Stimulated activated CD8-positive, alpha-beta memory T cell treated with anti-CD3 and anti-CD28 coated beads, Interleukin-7, amount 100 ng/mL, for 24 hours (primary cell): ENCODE measurements at places on chromosomes 7 and 10.

GRCh38 chr10:72309290-72310240 lies 35.8 kb downstream of the DDIT4 start:
- no peak for DNase-seq

DNA sequence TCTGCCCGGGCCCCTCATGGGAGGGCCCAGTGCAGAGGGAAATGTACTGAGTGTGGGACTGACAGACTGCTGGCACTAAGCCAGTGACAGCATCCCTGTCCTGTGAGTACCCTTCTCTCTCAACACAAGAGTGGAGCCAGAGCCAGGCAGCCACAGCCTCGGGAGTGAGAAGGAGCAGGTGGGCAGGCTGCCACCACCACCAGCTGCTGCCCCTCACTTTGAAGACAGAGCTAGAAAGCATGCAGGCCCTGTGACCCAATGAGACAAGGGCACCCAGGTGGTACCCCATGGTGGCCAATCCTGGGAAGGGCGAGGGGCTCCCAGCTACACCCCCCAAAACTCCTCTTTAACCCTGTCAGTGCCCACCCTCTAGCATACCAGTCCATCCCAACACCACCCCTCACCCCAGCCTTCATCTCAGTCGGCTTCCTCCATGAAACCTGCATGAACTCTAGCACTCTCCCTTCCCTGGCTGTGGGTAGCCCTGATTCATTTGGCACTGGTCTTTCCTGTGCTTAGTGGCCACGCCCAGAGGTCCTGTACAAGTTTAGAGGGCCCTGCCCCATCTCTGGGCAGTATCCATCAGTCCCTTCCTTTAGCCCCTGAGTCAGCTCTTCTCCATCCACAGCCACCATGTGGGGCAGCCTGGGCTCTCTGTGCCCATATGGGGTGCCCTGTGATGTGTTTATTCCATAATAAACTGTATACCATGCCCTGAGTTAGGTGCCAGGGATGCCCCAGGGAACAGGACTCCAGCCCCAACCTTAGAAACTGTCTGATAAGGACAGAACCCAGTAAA lies 207.0 kb upstream of the ZMIZ1 start:
- no peak for DNase-seq

DNA sequence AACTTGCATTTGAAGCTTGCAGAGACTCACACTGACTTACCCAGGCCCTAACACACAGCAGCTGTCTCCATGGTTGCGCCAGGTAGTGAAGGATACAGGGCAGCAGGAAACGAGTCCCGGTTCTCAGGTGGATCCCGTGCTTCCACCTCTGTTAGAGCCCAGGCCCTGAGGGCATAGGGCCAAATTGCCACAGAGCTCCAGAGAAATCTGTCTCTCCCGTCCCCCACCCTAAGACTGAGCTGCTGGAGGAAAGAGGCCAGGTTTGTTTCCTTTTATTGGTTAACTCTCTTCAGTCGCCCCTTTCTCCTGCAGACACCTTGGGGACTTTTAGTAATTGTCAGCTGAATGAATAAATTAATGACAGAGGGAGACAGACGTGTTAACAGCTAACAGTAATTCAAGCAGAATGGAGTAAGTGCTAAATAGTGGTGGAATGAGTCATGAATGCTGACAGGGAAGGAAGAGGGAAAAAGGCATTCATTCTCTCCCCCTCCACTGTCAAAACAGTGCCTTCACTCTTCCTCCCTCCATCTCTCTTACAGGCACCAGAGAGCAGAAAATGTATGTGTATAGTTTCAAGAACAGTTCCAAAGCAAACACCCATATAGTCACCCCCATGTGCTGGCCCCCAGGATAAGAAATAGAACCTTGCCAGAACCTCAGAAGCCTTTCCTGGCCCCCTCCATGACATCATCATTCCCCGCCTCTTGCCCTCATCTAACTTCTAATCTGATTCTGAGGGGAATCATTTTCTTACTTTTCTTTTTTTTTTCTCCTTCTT lies 16.8 kb upstream of the DLG5 start:
- DNase-seq: no peak

- DNase-seq: no peak
Observed at GRCh38 chr10:10605551-10606081, 412.1 kb upstream of the CELF2 start.

DNA sequence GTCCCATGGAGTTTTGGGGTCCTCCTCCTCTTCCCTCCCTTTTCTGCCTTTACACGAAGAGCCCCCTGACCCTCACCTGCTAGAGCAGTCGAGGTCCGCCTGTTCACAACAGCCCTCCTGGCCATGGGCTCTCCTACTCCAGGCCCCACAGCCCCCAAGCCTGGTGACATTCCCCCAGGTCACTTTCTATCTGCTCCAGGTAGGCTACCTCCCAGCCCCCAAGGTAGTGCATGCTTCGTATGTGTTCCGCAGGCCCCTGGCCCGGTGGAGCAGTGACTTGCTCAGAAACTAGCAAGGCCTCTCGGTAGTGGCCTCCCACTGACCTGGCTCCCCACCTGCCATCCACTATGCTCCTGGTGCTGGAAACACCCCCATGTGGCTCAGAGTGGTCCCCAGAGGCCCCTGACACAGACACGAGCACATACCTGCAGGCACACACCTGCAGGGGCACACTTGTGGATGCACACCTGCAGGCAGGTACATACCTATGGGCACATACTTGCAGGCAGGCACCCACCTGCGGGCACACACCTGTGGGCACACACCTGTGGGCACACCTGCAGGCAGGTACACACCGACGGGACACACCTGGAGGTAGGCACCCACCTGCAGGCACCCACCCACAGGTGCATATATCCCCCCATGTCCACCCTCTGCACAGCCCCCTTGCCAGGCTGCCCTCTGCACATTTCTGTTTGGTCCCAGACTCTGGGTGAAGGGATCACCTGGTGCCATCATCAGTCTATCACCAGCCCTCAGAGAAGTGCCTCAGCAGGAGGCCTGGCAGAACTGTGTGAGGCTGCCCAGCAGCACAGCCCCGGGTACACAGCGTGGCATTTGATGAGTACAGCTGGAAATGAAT lies 322.5 kb downstream of the PTPRN2 start:
- no peak for DNase-seq

- DNase-seq: peak; percentile 56
Observed at GRCh38 chr10:74150204-74150989, at the start of gene AP3M1. AP3M1 (minus strand) TSS chr10:74150828; CDS start chr10:74138379, 12,449 bp downstream.

DNA sequence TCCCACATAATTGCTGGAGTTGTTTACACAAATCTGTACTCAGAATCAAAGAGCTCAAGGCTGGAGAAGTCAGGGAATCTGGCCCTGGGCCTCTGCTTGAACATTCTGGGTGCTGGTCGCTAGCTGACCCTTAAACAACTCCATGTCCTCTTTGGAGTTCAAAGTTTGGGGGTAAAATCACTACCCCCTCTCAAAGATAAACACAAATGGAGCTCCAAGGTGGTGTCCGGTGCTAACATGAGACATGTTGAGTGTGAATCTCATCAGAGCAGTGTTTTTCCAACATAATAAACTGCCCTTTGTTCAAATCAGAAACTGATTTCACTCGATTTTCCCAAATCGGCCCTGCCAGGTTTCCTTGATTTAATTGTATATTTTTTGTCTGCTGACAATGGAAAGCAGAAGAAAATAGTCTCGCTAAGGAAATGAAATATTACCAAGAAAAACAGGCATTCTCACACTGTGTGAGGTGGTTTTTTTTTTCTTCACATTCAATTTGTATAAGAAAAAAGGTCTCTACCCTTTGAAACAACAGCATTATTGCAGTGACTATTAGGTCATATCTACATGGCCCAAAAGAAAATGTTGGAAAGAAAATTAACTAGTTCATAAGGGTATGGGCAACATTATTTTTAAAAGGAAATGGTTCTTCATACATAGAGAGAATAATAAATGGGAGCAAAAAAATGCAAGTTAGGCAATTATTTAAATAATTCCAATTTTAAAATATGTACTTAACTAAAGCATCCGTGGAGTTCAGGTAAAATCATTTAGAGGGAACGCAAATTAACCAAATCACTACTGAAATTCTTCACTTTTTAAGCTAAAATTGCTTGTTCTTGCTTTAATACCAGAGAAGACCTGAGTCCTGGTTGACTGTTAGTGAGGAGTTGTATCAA lies 56.1 kb upstream of the CAPZA2 start:
- DNase-seq: no peak

GRCh38 chr10:11798845-11799735 lies 24.1 kb upstream of the PROSER2 start:
- no peak for DNase-seq

GRCh38 chr10:49622426-49623425 lies 8.9 kb downstream of the CHAT start:
- DNase-seq: no peak

DNA sequence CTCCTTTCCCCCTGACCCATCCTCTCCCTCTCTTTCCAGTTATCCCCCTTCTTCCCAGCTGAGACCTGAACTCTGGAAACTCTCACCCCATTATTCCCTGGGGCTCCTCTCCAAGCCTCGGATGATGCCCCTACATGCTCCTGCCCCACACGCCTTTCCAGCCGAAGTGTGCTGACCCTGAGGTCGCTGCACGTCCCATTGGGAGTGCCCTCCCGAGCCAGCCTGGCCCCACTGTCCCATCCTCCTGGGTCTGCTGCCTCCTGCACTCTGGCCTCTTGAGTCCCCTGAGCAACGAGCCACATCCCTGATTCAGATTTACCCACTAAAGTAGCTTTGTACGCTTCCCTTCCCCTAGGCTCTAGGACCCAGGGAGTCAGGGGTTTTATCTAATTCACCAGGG lies 87.4 kb downstream of the TCERG1L start:
- no peak for DNase-seq

- DNase-seq: no peak
Observed at GRCh38 chr10:13712837-13713581, 126.2 kb downstream of the PRPF18 start.

GRCh38 chr7:103626776-103627175 lies 180.8 kb upstream of the SLC26A5 start:
- no peak for DNase-seq

GRCh38 chr7:15495170-15495569 lies 66.6 kb downstream of the AGMO start:
- DNase-seq: no peak

DNA sequence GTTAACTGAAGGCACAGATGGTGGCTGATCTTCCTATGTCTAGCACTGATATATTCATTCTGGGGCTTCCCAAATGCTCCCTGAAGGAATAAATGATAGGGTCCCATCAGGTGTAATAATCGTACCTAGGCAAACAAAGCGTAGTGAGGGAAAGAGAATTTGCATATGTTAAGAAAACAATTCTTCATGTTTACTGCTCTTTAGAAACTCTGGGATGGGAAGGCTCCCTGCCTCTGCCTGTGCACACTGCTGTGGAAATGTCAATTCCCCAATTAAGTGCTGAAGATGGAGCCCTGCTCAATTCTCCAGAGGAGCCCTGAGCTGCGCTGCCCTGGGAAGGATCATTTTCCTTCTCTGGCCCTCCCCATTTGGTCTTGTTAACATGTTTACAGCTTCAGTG lies 380.9 kb upstream of the ADARB2 start:
- no peak for DNase-seq

DNA sequence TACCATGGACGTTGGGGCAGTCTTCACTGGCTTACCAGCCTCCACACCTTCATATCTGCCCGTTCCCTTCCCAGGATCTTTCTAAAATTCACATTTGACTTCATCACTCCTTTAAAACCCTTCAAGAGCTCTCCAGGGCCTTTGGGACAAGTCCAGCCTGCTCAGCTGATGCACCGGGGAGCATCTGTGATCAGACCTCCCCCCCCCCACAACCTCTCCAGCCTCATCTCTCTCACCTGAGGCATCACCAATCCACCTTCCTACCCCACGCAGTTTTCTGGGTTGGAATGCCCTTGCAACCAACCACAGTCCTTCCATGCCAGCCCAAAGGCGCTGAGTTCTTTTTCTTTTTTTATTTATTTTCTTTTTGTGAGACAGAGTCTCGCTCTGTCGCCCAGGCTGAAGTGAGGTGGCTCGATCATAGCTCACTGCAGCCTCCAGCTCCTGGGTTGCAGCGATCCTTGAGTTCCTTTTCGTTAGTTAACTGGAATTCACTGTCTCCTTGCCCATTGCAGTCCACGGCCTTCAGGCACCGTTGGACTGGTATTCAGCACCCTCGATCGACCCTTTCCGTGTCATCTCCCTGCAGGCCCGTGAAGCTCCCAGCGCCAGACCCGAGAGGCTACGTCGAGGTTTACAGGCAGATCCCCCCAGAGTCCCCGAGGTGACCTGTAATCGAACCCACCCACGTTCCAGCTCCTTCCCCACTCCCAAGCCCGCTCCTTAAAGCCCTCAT lies 654 bp downstream of the ALKBH4 start:
- DNase-seq: no peak

DNA sequence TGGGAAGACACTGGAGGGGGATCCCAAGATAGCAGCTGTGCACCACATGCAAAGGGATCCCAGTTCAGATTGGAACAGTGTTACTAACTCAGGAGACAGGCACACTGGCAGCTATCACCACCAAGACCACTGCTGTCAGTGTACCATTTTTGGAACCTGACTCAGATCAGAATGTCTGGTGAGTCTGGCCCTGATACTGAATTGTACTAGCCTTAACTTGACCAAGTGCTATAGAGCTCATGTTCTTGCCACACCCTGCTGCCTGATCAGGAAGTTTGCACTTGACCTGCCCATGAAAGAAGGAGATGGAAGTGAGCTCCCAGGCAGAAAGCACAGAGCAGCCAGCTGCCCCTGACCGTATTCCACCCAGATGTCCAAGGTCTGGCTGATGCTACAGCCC lies 4.8 kb upstream of the PRRT4 start:
- no peak for DNase-seq

DNA sequence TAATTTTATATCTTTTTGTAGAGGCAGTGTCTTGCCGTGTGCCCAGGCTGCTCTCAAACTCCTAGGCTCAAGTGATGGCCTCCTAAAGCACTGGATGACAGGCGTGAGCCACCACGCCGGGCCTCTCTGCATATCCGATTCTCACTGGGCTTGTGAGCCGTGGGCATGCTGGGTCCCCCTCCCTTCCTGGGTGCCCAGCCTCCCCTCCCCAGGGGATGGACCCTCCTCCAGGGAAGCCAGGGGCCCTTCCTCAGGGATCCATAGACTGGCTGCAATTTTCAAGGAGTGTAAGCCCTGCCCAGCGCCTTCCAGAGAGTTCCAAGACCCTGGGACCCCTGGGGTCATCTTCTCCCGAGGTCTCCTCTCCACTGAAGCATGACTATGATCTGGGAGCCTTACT lies 23.7 kb upstream of the ELFN1 start:
- no peak for DNase-seq

DNA sequence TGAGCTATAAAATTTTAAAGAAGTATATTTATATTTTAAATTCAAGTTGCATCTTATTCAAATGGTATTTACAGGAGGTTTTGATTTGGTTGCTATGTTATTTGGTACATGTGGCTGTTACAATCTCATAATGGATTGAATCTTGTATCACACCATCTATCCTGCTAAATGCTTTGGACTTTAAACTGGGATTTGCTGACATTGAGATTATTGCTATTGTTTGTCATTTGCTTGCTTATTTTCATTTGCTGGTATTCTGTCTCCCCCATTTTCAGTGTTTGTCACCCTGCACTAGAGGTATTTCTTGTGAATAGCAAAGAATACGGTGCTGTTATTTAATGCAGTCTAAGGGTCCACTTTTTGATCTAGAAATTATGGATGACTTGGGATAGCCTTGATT lies 171.1 kb downstream of the SH2D4B start:
- DNase-seq: no peak
